Uterus (tissue), 4 donors: ENCODE measurements at places on chromosomes 7 and 10. TPM values are rescaled to one million over a fixed set of nuclear protein-coding genes. Genes with fewer than 3 reads are reported as not detected.

TCF7L2 gene
- 18.7 TPM for total RNA-seq

DNA sequence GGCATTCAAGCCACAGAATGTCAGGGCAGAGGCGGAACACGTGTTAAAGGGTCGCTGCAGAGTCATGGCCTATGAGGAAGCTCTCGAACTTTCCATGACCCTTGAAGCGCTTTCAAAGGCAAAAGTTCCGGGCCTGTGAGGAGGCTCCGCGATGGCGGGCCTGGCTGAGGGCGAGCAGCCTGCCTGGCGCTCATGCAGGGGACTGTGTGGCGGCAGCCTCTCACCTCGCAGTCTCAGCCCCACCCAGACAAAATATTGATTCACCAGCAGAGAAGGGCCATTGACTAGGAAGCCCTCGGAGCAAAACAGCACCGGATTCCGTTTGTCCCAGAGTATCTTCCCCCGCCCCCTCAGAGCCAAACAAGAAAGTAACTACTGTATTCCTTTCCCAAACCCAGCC is 12.8 kb upstream of the CNNM1 start:
- no peak for DNase-seq

DNA sequence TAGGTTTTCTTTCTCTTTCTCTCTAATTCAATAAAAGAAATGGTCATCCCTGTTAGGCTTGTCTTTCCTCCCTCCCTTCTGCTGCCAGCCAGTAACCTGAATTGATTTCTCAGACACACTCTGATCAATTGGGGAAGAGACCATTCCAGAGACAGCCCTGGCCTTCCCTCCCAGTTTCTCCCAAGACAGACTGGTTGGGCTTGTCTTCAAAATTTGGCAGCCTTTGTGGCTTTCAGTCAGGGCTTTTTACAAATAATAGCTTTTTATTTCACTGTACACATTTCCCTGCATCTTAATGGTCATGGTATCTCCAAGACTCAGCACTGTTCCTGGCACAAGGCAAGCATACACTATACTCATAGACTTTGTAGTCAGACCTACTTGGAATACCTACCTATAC is 33.9 kb downstream of the BCAP29 start:
- no peak for DNase-seq

DNA sequence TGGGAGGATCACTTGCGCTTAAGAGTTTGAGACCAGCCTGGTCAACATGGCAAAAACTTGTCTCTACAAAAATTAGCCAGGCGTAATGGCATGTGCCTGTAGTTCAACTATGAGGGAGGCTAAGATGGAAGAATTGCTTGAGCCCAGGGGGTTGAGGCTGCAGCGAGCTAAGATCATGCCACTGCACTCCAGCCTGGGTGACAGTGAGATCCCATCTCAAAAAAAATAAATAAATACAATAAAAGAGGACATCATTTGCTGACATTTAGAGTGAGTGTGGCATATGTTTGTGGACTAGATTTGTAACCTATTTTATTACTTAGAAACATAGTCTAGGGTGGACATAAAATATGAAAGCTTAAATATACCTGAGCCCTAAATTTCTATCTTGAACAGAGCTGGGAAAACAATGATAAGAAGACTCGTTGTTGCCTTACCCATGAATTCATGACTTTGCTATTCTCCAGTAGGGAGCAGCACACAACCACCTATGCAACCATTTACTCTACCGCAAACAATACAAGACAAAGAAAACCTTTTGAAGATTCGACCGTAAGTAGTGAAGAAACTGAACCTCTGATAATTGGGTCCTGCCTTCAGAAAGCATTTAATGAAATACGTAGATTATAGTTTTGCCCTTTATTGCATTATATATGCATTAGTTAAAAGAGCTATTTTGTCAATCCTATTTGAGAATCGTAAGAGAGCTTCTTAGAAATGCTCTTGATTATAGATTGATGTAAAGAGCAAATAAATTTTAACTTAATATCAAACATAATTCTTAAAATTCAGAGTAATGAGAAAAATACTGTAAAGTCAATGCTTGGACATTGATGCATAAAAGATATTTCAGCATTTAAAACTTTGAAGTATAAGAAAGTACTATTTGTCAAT is 83.5 kb downstream of the GNAT3 start:
- DNase-seq: no peak

UBE2D4 gene
- 23.8 TPM for total RNA-seq

GRCh38 chr10:6868036-6868725 is 288.1 kb upstream of the PRKCQ start:
- no peak for DNase-seq

NPTX2 gene
- total RNA-seq: 4.1 TPM

DNA sequence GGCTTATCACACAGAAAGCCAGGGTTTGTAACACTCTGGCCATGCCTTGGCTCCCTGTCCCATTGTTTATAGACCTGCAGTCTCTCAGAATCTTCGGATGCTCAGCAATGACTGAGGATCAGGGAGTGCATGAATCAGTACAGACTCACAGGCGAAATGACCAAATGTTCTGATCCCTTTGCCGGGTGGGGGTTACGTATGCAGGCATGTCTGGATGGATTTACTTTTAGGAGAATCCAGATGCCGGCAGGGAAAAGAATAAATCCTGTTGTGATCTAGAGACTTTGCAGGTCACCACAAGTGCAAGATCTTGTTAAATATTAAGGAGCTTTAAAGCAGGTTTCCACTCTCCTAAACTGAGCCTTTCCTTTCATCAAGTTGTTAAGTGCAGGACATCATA is 149.5 kb downstream of the SFMBT2 start:
- peak; percentile 47 for DNase-seq

DNA sequence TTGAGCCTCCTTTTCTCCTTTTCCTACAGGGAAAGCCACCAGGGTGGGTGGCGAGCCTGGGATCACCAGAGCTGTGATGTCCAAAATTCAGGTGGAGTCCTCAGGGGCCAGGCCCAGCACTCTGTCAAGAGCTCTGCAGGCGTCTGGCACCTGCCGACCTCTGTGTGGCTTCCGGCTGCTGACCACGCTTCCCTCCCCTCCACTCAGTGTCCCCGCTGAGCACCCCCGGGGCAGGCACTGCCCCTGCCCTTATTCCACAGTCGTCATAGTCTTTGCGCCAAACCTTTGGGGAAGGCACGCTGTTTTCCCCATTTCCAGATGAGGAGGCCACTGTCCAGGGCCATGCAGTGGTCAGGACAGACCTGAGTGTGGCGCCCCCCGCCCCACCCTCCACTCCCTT is 7.5 kb downstream of the MTG1 start:
- no peak for DNase-seq

DNA sequence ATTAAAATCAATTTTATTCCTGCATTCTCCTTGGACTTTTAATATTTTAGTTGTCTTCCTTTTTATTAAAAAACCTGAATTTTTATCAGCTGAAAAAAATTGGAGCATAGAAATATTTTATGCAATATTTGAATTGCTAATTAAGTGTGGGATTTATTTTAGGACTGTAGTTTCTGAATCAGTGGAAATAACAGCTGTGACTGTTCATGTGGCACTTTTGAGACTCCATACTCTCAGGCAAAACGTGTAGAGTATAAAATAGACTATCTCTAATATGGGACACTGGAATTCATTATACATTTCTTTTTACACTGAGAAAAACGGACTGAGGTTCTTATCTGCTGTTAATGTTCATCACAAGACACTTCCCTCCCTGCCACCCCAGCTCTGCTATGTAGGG is 558.3 kb upstream of the TPK1 start:
- no peak for DNase-seq

GRCh38 chr10:60722623-60723022 is 55.7 kb upstream of the CDK1 start:
- DNase-seq: no peak

SHH gene
- not detected for total RNA-seq

- DNase-seq: no peak
Measured at GRCh38 chr7:138784692-138785091, 13.1 kb upstream of the TMEM213 start.

ERCC6 gene
- total RNA-seq: 7.9 TPM

- DNase-seq: peak; percentile 32
Measured at GRCh38 chr7:44580945-44581878, 819 bp downstream of the TMED4 start.

DNA sequence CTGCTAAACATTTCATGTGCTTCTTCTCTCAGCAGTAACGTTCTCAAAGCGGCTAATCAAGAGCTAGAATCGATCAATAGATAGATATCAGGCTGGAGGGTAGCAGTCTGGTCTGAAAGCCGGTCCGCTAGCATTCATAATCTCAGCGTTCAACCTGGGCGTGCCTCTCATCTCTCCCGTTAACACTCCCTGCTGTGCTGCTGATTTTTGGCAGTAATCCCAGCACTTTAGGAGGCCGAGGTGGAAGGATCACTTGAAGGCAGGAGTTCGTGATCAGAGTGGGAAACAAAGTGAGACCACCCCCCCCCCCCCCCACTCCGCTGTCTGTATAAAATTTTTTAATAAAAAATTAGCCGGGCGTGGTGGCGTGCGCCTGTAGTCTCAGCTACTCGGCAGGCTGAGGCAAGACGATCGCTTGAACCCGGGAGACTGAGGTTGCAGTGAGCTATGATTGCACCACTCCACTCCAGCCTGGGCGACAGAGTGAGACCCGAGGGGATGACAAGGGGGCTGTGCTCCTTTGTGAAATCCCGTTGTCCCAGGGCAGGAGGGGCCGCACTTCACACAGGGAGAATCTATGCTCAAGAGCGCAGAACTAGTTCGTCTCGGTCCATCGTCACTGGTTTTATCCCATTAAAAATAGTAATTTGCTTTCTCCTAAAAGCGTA is 624 bp upstream of the CEP55 start:
- DNase-seq: peak; percentile 28

GRCh38 chr10:111278266-111278665 is 201.4 kb downstream of the ADRA2A start:
- no peak for DNase-seq

NKX1-2 gene
- total RNA-seq: not detected

DNA sequence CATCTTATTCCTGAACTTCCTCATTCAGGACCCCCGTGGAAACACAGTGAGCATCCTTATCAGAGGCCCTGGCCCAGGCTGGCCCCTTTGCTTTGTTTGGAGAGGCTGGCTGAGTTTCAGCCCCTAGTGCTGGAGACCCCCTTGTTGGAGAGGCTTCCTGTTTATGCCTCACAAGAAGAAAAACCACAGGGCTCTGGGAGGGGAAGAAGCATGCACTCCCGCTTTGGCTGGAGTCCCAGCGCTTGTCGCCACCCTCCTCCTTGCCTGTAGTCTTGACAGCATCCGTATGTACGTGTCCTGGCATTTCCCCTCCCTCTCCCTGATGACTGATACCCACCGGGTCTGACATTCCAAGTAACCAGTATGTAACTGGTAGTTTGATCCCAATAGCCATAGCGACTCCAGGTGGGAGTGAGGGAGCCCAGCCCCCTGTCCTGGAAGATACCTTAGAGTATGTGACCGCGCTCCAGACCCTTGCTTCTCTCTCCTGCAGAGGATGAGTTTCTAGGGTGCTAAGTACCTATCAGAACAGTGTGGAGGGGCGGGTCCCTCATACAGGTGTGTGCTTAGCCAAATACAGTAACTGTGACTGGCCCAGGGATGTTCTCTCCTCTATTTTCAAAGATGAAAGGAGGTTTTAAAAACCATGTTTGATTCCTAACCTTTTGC is 6.9 kb upstream of the ATP6V0E2 start:
- DNase-seq: no peak

GRCh38 chr10:114208351-114208750 is 29.2 kb downstream of the TDRD1 start:
- no peak for DNase-seq

DNA sequence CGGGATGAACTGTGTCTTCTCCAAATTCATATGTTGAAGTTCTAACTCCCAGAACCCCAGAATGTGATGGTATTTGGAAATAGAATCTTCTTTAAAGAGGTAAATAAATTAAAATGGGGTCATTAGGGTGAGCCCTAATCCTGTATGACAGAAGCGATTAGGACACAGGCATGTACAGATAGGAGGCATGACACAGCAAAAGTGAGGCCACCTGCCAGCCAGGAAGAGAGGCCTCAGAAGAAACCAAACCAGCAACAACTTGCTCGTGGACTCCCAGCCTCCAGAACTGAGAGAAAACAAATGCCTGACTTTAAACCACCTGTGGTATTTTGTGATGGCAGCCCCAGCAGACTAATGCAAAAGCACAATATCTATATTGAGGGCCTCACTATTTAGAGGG is 214.3 kb downstream of the NEBL start:
- no peak for DNase-seq

DNA sequence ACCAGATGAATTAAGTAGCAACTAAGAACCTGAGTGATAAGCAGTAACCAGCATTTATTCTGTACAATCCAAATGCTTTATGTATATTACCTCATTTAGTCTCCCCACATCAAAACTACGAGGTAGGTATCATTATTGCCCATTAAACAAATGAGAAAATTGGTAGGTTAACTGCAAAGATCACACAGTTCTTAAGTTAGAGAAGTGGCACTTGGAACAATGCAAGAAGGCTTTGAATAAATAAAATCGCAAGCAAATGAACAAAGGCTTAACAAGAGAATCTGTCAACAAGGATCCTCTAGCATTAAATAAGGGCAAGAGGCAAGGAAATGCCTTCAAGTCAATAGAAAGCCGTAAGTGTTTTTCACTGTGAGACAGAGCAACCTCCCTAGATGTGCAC is 70.2 kb downstream of the USP6NL start:
- DNase-seq: no peak

- peak; percentile 4 for DNase-seq
Measured at GRCh38 chr10:46273506-46274477, 13.0 kb upstream of the ANTXRL start.

DNA sequence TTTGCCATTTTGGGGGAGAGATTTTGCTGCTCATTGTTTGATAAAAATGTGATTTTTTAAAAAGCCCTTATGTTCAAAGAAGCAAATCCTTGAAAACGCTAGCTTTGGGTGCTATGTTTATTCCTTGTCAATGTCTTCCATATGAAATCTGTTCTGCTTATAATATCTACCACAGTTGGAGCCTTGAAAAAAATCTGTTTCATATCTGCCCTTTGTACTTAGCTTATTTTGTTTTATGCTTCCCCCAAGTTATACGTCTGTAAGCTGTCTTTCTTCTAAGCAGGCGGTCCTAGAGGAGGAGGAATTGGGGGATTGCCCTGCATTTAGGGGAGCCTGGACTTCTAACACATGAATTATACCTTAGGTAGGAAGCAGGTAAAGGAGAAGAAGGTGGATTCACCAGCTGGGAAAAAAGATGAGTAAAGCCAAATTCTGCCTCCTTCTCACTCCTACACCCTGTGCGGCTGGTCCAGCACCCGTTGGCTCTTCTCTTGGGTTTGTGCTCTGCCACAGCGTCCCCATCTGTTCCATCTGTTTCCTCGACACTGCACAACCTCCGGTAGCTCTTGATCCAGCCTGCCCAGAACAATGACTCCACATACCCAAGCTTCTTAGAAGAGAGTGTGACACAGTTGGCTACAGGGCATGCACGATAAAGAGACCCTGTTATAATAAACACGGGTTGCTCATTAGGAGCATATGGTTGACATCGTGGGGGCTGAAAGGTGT is 31.9 kb upstream of the NEUROD6 start:
- no peak for DNase-seq

DNA sequence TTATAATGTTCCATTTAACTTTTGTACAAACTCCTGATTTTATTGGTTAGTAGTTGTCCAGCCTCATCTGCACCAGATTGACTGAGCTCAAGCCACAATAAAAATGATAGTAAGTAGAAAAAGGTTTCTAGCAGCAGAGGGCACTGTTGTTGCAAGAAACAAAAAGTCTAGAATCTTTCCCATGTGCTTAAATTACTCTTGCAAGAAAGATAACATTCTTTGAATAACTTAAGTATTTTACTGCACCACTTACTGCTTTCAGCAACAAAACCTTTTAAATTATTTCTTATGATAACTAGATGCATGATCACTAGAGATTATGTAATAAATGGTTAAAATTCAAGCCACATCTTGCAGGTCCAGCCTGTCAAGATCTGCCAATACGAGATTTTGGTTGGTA is 27.0 kb downstream of the LMOD2 start:
- no peak for DNase-seq

PNLIPRP3 gene
- not detected for total RNA-seq

TEX47 gene
- not detected for total RNA-seq
